Activated CD8-positive, alpha-beta memory T cell treated with anti-CD3 and anti-CD28 coated beads, Interleukin-2, amount 10 ng/mL, durations not matched to agents 7 days and 5 days (primary cell): ENCODE measurements at places on chromosomes 3 and 15. TPM values are rescaled to one million over a fixed set of nuclear protein-coding genes. Genes with fewer than 3 reads are reported as not detected.

Gene SYNPR
- total RNA-seq = not detected

Gene GABRG3
- total RNA-seq = not detected

Gene HRG
- total RNA-seq = not detected

Gene PLOD2
- 1.2 TPM for total RNA-seq

DNA sequence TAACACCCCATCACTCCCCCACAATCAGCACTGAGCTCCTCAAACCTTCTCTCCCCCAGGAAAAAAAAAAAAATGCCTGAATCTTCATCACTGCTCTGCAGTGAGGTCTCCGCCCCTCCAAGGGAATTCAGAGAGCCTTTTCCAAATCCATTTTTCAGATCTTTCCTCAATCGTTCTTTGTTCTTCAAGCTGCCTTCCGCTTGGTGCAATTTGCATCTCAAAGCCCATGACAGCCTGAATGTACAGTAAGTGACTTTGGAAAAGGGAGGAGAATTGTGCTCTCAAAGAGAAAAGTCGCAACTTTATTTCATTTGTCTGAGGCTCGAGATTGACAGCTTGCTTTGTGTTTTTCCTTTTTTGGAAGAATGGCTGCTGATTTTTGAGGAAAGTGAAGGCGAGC is 75.0 kb downstream of the CORO2B start:
- no peaks in the 10 kb centered on the region for H3K4me1 ChIP-seq
- H3K27me3 ChIP-seq = peaks cover 2% of the 10 kb centered on the region
- no peak overlapping the region for H3K4me3 ChIP-seq
- no peaks in the 10 kb centered on the region for H3K36me3 ChIP-seq
- DNase-seq = no peak

- H3K27me3 ChIP-seq = no peaks in the 10 kb centered on the region
- no peak for DNase-seq
- H3K4me1 ChIP-seq = peaks cover 12% of the 10 kb centered on the region
- peaks cover 5% of the 10 kb centered on the region for H3K36me3 ChIP-seq
Measured at GRCh38 chr3:12932347-12932746, 91.0 kb upstream of the RPL32 start.

GRCh38 chr3:64444490-64445108 is 219.3 kb upstream of the PRICKLE2 start:
- no peaks in the 10 kb centered on the region for H3K36me3 ChIP-seq
- H3K4me3 ChIP-seq = no peak overlapping the region
- H3K27ac ChIP-seq = no peak overlapping the region
- no peaks in the 10 kb centered on the region for H3K4me1 ChIP-seq
- H3K27me3 ChIP-seq = peaks cover 66% of the 10 kb centered on the region

- H3K4me3 ChIP-seq = no peak overlapping the region
- no peak overlapping the region for H3K27ac ChIP-seq
- no peak for DNase-seq
- H3K36me3 ChIP-seq = no peaks in the 10 kb centered on the region
Measured at GRCh38 chr3:37763309-37763708, 98.4 kb upstream of the CTDSPL start.

- DNase-seq = no peak
- peak within 1 kb of the TSS; percentile 41 for H3K4me3 ChIP-seq
- H3K36me3 ChIP-seq = no peaks in the 10 kb centered on the region
Measured at GRCh38 chr15:70853973-70854665, at the start of gene LARP6. Gene LARP6, minus strand, starts transcription at chr15:70854157. Its CDS starts 69 bp downstream, at chr15:70854088.

DNA sequence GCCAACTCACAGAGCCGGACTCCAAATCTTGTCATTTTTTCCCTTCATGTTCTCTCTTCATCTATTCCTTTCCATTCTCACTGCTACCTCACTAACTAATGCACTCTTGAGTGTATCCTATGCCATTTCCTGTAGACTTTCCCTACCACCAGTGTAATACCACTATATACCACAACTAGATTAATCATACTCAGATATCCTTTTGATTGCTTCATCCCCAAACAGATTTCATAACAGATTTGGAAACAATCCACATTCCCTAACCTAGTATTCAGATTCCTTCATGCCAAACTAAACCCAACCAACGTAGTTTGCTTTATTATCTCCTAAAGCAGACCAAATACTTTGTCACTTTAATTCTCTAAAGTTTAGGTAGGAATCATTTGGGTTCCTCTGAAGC is 2.6 kb upstream of the PLOD2 start:
- no peaks in the 10 kb centered on the region for H3K36me3 ChIP-seq
- DNase-seq = no peak
- H3K4me1 ChIP-seq = peaks cover 13% of the 10 kb centered on the region
- H3K4me3 ChIP-seq = no peak overlapping the region
- peaks cover 52% of the 10 kb centered on the region for H3K27me3 ChIP-seq
